ENCODE measurements at places on chromosomes 2 and 18.

GRCh38 chr2:226423498-226423960 is 376.1 kb downstream of the IRS1 start:
- peak; percentile 78 for DNase-seq

- DNase-seq, result no peak
Observed at GRCh38 chr18:79744625-79745024, 53.1 kb upstream of the KCNG2 start.

DNA sequence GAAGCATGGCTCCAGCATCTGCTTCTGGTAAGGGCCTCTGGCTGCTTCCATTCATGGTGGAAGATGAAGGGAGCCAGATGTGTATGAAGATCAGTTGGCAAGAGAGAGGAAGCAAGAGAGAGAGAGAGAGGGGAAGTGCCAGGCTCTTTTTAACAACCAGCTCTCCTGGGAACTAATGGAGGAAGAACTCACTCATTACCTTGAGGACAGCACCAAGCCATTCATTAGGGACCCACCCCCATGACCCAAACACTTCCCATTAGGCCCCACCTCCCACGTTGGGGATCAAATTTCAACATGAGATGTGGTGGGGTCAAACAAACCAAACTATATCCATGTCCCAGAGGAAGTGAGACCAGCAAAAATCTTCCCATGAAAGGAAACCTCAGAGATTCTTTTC is 124.8 kb upstream of the SIX2 start:
- DNase-seq, result no peak

- peak; percentile 33 for DNase-seq
Observed at GRCh38 chr2:200620606-200621390, 35.0 kb downstream of the AOX1 start.

- peak; percentile 37 for DNase-seq
Observed at GRCh38 chr2:55416786-55417568, 2.7 kb downstream of the CCDC88A start.

DNA sequence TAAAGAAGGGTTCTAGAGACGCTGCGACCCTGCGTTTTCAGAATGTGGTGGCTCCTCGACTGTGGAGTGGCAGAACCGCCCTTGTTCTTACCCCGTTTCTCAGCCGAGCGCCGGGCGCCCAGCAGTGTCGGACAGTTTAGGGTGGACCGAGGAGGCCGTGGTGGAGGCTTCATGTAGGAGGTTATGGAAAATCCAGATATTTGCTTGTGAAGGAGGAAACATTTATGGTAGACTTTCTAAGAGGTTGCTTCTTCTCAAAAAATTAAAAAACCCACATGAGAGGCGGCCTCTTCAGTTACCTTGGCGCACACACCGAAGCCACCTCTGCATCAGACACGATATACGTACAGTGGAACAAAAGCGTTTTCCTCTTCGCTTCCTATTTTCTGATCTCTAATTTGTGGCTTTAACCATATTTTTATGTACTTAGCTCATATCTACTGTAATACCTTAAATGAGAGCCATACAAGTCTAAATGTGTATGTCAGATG is 120.8 kb downstream of the NFATC1 start:
- DNase-seq, result no peak

GRCh38 chr2:126662621-126663020 is 6.7 kb downstream of the GYPC start:
- DNase-seq, result no peak

DNA sequence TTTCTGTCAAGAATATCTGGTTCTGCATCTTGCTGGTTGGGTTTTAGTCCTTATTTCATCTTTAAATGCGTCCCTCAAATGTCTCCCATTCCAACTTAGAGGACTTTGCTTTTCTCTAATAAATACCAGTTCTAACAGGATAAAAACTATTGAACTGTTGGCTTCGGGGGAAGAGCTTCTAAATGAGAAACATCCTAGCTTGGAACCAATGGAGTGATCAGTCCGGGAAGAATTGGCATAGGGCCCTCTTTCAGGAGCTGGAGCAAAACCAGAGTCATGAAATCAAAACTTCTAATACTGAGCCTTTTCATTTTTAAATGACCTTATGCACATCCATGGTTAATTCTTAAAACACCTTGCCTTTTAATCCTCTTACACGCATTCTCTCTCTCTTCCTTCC is 401.6 kb upstream of the SMIM21 start:
- no peak for DNase-seq

DNA sequence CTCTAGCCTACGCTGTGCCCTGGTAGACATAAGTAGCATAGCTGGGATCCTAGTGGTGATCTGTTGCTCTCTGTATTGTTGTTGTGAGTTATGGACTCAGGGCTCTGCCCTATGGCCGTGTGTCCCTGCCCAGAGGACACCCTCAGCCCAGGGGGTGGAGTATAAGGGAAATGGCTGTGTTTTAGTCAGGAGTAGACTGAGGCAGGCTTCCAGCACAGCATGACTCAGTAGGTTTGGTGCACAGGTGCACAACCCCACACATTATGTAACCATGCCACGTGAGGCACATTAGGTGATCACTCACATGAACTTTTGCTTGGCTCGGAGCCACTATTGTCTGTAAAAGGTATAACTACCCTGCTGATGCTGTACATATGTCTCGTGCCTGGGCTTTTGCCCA is 59.9 kb upstream of the PEX13 start:
- DNase-seq, result no peak

- no peak for DNase-seq
Observed at GRCh38 chr2:67164771-67165522, 232.2 kb upstream of the ETAA1 start.

- no peak for DNase-seq
Observed at GRCh38 chr18:49630246-49630699, 68.4 kb downstream of the LIPG start.

DNA sequence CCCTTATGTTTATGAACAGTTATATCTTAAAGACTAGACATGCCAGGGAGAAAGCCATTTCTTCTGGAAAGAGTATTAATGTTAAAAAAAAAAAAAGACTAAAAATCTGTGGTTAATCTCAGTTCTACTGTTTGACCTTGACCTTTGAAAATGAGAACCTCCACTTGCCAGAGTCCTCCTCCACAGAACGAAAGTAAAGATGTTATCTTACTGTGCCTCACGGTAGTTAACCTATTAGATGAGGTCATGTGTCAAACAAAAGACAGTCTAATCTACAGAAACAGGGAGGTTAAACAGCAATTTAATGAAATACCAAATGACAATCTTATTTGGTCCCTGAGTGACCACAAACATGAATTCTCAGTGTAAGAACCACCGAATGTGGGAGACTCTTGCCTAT is 51.2 kb downstream of the SLC14A2 start:
- DNase-seq, result no peak

DNA sequence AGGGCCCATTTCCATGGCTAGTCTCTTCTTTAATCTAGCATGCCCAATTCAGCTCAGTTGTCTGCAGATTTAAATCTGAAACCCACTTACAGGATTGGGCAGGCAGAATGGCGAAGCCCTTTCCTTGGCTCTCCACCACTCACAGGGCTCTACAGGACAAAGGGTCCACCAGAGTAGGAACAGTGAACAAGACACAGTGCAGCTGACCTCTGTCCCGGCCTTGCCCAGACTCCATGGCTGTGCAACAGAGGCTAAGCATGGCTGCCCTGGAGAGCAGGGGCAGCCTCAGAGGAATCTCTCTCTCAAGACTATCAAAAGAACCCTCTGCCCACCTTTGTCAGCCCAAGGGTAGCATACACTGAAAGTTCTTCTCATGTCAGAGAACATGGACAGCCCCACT is 9.7 kb upstream of the ATP6V1B1 start:
- DNase-seq, result no peak

DNA sequence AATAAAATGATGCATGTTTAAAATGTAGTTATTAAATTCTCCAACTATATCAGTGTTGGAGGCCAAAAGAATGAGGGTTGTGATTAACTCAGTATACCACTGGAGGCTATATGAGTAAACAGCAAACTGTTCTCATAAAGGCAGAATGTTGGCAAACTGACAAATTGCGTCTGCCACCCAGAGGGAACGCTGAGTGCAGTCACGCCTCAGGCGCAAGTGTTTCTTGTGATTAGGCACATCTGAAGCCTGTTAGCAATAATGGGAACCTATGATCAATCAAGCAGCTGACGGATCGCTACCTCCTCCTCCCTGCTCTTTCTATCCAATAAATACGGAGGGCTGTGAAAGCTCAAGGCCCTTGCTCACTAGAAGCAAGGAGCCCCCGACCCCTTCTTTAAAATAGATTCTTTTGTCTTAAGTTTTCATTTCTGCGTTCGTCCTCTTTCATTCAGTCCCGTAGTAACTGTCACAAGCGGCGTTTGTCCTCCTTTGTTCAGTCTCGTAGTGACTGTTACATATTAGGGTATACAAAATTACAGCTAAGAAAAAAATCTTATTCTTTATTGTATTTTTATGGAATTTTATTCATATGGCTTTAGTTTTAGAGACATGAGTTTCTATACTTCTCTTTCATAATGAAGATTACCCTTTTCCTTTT is 16.3 kb upstream of the RMND5A start:
- DNase-seq, result no peak

DNA sequence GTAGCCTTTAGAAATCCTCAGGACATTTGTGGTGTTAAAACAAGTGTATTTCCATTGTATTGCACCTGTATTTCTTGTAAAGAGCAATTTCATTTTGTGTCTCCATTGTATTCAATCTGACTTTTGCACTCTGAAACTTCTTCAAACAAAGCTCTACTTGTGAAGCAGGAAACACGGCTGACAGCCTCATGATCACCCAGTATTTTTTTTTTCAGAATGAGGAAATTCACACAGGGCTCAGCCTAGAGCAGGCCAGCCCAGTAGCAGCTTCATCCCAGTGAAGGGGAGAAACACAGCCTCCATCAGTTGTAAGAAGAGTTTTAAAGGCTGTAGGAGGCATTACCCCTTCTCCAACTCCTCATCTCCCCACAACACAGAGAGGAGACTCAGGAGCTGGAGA is 175.9 kb upstream of the KLHL29 start:
- DNase-seq, result no peak

DNA sequence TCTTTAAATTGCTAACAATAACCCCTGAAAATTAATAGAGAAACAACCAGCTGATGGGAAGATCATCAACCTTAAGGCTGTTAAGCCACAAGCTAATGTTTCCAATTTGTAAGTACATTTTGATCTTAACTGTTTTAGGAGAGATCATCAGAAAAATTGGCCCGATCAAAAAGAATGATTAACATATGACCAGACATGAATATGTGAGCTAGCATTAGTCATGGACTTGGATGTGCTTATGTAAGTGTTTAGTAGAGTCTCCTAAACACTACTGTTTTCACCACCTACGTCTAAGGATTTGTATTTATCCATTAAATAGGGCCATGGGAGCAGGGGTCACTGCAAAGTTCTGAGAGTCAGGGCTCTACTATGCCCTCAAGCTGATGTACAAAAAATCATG is 4.3 kb downstream of the LMAN1 start:
- no peak for DNase-seq

GRCh38 chr2:112182581-112183034 is 44.4 kb downstream of the FBLN7 start:
- no peak for DNase-seq

- DNase-seq, result no peak
Observed at GRCh38 chr2:120783371-120783791, 47.7 kb downstream of the GLI2 start.

All from suppressor macrophage treated with lipopolysaccharide for 1 hour (primary cell).